ENCODE measurements at places on chromosomes 13 and 19.

DNA sequence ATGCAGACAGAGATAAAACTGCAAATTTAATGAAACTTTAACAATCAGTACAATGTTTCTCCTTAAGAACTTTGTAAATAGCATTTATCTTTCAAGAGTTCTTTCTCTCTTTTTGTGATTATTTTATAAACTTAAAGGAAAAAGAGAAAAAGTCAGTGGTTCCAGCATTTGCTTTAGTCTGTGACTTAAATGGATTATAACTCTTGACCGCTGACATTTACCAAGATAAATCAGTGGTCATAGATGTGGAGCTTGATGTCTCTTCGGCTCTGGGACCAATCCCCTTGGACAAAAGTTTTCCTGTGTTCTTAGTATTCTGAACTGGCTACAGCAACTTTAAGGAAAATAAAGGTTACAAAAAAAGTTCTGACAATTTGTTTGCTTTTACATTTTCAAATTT, 162.6 kb downstream of the TM9SF2 start:
- no peak for DNase-seq

- DNase-seq = peak; percentile 64
These were observed 3.1 kb downstream of the FGF9 start for GRCh38 chr13:21673789-21674489.

DNA sequence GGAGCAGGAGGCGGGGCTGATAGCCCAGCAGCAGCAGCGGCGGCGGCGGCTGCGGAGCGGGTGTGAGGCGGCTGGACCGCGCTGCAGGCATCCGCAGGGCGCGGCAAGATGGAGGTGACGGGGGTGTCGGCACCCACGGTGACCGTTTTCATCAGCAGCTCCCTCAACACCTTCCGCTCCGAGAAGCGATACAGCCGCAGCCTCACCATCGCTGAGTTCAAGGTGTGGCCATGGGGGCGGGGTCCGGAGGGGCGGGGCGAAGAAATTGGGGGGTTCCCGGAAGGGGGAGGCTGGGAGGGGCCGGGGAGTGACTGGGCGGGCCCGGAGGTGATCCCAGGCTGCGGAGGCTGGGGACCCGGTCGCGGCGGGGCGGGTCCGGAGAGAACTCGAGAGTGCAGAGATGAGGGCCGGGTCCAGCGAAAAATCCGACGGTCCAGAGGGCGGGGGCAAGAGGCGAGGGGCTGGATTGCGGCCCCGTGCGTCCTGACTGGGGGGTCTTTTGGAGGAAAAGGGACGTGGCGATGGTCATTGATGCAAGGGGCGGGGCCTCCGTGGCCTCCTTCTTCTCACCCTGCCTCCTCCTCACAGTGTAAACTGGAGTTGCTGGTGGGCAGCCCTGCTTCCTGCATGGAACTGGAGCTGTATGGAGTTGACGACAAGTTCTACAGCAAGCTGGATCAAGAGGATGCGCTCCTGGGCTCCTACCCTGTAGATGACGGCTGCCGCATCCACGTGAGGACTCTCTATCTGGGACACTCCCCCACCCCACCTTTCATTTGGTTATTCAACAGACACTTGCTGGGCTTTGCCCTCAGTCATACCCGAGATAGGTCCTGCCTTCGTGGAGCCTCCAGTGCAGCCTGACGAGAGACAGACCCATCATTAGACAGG, at the start of gene TBCB:
Gene TBCB (plus strand): TSS at position 16 of the 891 bp plus-strand sequence. CDS start 93 bp downstream, at position 109.
- DNase-seq = peak; percentile 92

DNA sequence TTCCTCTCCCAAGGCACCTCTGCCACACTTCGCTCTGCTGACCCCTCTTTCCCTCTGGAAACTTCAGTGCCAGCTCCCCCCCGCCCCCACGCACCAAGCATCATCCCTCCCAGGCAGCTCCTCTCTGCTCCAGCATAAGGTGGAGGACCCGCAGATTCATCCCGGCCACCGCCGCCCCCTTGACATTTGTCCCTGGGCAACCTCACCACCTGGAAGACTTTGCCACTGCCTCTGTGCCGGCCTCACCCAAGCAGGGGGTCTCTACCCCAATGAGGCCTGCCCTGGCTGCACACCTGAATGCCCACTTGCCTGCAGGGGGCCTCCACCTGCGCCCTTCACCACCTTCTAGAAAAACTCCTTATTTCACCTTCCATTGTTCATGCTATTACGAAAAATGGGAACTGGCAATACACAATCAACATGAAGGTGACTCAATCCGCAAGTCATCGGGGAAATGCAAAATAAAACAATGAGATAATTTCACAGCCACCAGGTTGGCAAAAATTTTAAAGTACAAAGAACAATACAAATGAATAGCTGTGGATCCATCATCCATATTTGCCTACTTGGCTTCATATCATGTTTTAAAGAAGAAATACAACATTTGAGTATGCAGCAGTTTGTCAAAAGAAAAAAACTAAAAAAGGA, 21.9 kb downstream of the CCNE1 start:
- DNase-seq = no peak

DNA sequence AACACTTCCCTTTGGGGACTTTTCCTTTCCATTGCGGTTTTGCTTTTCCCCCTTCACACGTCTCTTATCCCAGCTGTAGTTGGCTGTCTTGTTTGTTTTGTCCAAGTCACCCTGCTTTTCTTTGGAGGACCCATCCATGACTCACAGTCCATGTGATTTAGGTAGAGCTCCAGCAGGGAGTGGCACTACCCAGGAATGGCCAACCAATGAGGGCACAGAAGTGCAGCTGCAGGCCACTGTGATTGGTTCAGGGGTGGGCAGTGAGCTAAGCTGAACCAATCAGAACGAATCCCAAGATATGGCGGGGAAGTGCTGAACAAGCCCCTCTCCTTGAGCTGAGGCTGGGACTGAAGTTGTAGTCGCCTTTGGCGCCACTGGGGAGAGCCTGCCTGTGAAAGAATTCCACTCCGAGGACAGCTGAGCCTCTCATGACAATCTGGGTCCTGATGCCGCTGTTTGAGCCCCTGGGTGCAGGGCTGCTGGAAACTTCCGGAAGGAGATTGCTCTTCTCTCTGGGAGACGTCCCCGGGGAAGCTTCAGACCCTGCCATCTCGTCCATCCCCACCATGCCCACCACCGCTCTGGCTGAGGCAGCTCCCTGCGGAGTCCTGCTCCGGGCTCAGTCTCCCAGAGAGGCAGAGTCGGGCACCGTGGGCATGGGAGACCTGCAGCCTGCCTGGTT, 62.9 kb upstream of the URI1 start:
- DNase-seq = no peak

DNA sequence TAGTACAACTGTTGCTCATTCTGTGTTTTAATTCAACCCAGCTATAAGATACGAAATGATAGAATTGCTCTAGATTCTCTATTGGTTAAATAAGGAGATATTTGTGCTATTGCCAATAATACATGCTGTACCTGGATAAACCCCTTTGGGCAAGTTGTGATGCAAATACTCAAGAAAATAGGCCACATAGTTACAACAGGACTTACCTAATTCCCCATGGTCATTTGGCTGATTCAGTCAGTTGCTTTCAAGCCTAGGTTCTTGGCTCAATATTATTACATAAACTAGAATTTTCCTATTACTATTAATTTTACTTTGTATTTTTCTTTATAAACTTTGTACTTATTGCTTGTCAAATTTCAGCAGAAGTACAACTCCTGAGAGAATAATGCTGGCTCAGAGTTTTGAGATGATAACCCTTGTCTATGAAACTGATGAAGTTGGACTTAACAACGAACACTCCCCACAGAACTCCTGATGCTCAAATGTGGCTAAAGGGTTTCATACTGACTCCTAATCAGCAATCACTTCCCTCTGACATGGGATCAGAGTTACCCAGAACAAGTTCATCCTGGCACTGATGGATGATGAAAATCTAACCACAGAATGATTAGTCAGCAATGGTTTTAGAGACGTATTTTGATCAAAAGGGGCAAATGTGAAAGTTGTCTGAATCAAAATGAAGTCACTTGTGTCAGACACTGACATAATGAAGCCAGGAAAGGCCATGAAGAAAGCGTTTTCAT, 221.1 kb downstream of the ITGBL1 start:
- DNase-seq = no peak

DNA sequence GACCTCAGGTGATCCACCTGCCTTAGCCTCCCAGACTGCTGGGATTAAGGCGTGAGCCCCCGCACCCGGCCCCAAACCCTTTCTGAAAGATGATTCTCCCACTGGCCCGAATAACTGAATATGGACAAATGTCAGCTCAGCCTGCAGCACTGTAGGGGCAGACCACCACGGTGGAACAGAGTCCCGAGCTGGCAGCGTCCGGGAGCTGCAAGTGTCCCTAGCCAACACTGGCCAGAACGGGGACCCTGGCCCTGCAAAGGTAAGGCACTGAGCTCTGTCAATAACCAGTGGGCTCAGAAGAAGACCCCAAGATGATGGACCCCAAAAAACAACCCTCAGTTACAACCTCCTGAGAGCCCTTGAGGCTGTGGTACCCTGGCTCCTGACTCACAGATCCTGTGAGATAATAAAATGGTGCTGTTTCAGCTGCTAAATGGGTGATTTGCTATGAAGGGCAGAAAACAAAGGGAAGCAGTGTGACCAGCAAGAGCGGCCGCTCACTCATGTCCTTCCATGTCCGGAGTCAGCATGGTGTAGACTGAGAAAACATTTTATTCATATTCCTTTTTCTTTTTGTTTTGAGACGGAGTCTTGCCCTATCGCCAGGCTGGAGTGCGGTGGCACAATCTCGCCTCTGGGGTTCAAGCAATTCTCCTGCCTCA, 1.6 kb downstream of the LSM7 start:
- no peak for DNase-seq

GRCh38 chr19:33029746-33030303, 34.9 kb downstream of the RHPN2 start:
- no peak for DNase-seq

DNA sequence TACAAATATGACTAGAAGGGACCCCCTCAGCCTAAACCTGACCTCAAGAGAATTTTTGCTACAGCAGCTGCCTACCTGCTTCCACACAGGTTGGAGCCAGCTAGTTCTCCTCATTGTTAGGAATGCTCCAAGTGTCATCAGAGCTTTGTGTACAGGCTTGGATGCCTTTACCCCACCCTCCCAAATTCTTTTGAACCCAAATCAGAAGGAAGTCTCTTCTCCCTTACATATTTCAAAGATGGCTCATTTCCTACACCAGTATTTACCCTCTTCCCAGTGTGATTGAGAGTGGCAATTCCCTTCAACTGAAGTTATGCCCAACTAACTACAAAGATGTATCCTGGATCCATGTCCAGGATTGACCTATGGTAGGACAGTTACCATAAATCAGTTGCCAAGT, 323.2 kb downstream of the OXGR1 start:
- no peak for DNase-seq

GRCh38 chr19:17220207-17220758, 5.1 kb downstream of the USE1 start:
- DNase-seq = no peak

DNA sequence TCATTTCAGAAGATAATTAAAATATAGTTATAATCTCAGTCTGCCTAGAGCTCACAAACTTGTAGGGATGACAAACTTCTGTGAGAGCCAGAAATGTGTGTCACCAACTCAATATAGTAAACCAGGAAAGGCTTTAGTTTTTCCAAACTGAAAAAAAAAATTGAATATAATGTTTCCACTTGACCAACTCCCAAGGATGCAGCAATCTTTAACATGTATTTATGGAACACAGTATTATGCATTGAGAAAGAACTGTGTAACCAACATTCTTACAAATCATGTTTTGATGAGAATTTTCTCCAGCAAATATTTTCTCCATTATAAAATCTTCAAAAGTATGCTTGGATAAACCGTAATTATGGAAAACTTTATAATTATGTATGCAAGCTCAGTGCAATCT, 50.1 kb upstream of the KLF12 start:
- no peak for DNase-seq

- no peak for DNase-seq
These were observed 4.6 kb downstream of the STARD13 start for GRCh38 chr13:33280923-33281322.

DNA sequence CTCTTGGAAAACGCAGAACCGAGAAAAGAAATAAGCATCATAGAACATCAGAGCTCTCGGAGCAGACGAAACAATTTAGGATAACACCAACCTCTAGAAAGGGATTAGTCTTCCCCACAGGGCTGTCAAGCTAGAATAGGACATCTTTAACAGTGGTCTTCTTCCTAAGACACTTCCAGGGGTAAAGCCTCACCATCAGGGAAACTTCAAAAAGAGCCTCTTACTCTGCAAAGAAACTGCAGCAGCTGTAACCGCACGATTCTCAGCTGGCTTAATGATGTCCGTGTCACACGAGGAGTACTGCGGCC, 642 bp downstream of the ZNF571 start:
- DNase-seq = no peak

- DNase-seq = no peak
These were observed 12.7 kb upstream of the ZNF443 start for GRCh38 chr19:12453495-12453894.

- DNase-seq = no peak
These were observed 10.4 kb downstream of the SHISA2 start for GRCh38 chr13:26041444-26041843.

DNA sequence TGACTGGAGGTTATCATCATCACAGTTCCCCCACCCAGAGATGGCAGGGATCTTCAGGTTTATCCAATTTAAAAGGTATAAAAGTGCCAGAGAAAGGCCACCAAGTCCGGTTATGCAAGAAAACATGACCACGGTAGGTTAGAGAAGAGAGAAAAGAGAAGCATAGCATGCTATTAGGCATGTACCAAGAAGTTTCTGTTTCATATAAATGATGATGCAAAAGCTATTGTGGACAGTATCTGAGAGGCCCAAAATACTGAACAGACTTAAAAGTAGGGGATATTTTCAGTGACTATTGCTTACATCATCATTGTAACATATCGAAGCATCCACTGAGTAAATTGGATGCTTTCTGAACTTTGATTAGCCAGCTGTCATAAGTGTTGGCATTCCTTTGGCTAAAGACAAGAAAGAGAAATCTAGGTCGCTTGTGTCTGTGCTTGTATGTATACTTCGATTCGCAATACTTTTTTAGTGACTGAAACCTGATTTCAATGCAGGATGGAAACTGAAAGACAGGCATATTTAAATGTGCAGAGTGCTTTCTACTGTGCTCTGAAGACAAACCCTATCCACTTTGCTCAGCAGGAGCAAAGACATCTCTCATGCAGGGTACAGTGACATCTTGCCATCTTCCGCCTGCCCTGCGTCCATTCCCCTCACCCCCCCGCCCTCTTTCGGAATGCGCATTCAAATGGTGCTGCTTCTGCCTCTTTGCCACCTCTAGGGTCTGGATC, 180.3 kb downstream of the SHISA2 start:
- DNase-seq = no peak

DNA sequence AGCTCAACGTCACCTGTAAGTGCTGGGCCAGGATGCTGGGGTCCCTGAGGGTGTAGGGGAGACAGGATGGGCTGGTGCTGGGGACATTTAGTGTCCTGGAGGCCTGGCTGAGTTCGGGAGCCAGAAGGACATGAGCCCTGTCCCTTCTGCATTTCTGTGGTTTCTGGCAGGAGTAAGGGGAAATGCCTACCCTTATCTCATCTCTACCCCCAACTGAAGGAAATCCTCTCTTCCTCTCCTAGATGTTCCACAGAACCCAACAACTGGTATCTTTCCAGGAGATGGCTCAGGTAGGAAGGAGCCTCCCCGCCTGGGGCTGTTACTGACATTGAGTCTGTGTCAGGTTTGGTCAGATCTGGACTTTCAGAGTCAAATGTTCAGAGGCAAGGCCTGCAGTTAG, 1.2 kb downstream of the CD33 start:
- no peak for DNase-seq

GRCh38 chr19:29088761-29089160, 124.2 kb downstream of the UQCRFS1 start:
- no peak for DNase-seq

- no peak for DNase-seq
These were observed 2.9 kb downstream of the PROSER3 start for GRCh38 chr19:35760711-35761349.

- no peak for DNase-seq
These were observed 36.6 kb downstream of the MUC16 start for GRCh38 chr19:8973501-8974091.

Measured in CD8-positive, alpha-beta memory T cell (primary cell).